HepG2 (cell line): ENCODE measurements at places on chromosomes 1 and 21.

- peak; percentile 73 for DNase-seq
Observed at GRCh38 chr1:243902100-243902499, 52.1 kb upstream of the AKT3 start.

GRCh38 chr1:219666242-219666641, 53.3 kb upstream of the ZC3H11B start:
- DNase-seq, result no peak

DNA sequence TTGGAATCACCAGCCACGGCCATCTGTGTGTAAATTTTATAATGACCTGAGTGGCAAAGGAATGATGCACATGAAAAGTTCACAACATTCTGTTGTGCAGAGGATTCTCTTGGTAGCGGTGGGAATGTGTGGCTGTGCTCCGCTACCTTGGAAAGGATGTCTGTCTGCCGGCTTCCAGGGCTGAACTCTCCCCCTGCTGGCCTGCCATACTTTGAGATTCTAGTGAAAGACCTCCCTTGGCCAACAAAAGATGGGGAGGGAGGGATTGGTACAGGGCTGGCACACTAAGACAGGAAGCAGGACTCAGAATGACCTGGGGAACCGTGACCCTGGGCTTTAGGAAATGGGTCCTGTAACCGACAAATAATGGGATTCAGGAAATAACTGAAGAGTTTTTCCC, 194.5 kb upstream of the PLD5 start:
- no peak for DNase-seq

GRCh38 chr1:92030656-92031107, 897 bp downstream of the EPHX4 start:
- DNase-seq, result peak; percentile 10

DNA sequence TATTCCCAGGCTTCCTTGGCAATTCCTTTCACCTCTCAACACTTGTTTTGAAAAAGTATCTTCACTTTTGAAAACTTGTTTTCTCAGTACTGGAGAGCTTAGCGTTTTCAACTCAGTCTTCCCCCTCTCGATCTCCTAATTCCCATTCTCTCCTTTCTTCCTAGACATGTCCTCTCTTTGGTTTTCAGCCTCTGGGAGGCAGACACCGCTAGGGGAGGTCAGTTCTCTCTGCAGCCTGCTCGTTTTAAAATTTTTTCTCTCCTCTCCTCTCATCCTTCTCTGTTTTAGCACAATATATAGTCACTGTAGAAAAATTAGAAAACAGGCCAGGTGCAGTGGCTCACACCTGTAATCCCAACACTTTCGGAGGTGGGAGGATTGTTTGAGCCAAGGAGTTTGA, 12.6 kb upstream of the RHEX start:
- no peak for DNase-seq

GRCh38 chr1:70324683-70325082, 29.8 kb downstream of the ANKRD13C start:
- DNase-seq, result no peak

DNA sequence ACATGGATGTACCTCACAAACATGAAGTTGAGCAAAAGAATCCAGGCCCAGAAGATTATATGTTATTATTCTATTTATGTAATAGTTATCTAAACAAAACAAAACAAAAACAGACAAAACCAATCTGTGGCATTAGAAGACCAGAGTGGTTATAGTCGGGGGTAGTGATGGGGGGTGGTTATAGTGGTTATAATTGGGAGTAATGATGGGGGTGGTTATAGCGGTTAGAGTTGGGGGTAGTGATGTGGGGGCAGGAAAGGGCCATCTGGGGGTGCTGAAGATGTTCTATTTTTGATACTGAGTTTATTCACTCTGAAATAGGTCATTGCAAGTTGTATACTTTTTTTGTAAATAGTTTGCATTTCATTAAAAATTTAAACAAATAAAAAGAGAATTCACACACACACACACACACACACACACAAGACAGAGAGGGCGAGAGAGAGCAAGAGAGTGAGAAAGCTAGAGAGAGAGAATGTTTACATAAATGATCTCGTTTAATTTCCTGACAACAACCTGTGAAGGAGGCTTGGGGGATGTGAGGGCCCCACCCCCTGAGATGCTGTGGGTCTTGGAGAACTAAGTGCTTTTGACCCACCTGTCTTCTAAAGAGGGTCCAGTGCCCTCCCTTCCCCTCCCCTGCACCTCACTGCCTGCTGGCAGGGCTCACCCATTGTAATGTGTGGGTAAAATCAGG, 37.4 kb downstream of the RHOU start:
- no peak for DNase-seq

DNA sequence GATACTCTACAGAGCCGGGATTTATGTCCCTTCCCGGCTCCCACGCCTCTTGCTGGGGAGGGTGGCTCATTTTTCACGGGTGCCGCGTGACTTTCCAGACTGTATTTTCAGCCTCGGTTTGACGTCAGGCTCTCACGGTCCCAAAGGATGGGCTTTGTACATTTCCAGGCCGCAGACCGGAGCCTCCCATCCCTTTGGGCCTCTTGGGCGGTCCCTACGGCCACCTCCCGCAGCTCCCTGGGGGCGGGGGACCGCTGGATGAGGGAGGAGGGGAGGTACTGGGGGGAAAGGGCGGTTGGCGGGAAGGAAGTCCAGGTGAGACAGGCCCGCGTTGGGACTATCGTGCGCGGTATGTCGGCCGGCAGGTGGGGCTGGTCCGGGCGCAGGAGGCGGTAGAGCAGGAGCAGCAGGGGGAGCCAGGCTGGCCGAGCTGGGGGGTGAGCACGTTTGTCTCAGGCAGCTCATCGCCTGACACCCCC, 17.9 kb downstream of the UBL4B start:
- DNase-seq, result peak; percentile 12

DNA sequence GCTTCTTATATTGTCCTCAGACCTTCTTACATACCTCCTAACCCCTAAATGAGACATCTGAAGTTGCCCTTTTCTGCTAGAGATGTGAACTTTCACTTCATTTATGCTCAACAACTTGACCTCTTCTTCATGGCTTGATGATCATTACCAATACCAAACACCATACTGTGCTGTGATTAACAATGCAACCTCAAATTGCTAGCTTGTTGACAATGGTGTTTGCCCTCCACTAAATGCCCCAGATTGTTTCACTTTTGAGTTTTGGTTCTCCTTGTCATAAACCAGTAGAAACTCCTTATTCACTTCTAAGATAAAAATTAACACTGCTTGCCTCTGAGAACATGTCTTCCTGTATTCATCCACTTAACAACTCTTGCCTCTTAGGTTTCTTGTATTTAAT, 5.6 kb downstream of the JAK1 start:
- DNase-seq, result no peak

GRCh38 chr1:235018720-235019444, 109.8 kb downstream of the TOMM20 start:
- no peak for DNase-seq

GRCh38 chr1:20893931-20894330, 106.8 kb upstream of the HP1BP3 start:
- no peak for DNase-seq

DNA sequence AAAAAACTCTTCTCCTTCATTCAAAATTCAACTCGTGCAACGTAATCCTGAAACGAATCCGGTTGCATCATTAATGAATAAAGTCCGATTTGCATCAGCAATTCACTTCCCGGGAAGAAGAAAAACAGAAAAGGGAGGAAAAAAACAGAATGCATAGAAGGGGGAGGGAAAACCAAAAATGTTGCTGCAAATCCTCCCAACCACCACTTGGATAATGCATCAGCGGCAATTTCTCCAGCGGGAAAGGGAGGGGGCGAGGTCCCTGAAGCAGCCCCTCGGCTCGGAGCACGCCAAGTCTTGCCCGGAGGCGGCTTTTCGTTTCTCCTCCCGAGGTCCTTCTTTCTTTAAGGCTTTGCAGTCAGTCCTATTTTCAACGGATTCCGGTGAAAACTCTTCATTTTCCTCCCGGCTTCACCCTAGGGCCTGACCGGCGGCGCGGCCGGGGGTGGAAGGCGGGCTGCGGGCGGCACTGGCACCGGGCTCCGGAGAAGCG, 723 bp downstream of the CDC42BPA start:
- DNase-seq, result peak; percentile 44

GRCh38 chr21:44312716-44313115, 12.9 kb downstream of the PFKL start:
- no peak for DNase-seq
